ENCODE measurements at places on chromosomes 11 and 22.

DNA sequence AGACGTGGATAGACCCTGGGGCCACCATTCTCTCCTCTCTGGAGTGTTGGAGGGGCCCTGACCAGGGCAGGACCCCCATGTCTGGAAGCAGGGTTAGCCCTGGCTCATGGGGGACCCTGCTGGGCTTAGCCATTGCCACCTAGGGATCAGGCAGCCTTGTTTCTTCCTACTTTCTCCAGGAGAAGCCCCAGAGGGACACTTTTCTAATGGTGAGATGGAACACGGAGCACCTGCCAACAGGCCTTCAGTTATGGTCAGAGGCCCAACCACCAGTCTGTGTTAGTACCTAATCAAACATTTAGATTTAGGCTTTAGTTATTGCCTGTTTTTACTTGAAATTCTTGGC is 1.9 kb upstream of the C22orf39 start:
- DNase-seq: no peak

GRCh38 chr22:25281675-25282345 is 62.4 kb downstream of the CRYBB2 start:
- DNase-seq: no peak

- no peak for DNase-seq
These were observed 257.8 kb downstream of the JRKL start for GRCh38 chr11:96647621-96648020.

GRCh38 chr22:47296405-47297260 is 534.2 kb downstream of the TBC1D22A start:
- DNase-seq: no peak

DNA sequence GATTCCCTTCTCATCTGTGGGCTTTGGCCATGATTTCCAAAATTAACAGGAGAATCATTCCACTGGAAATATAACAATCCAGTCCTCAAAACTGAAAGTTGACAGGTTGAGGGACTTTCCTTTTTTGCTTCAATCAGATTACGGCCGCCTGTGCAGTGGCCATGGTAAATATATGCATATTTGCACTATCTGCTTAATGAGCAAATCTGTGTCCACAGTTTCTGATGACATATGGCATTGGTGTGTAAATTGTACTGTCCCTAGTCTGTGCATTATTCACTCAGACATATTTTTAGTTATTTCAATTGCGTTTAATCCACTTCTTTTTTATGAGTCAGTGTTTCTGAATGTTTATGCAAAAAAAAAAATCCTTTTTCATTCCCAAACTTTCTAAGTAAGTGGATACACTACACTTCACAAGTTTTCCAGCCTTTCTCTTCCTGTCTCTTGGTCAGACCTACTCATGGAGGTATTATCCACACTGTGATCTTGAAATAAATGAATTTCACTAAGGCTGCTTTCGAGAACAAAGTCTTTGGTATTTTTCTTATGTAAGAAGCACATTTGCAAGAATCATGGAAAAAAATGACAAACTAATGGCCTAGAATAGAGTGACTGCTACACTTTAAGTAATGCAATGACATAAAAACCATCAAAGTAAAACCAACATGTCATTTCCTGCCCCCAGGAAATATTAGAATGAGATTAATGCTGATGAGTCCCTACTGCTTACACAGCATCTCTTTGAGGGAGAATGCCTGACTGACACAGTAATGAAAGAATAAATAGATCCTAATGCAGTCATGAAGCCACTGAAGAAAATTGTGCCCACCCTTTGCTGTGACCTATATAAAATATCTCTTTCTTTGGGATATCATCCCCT is 76.4 kb upstream of the MTNR1B start:
- no peak for DNase-seq

DNA sequence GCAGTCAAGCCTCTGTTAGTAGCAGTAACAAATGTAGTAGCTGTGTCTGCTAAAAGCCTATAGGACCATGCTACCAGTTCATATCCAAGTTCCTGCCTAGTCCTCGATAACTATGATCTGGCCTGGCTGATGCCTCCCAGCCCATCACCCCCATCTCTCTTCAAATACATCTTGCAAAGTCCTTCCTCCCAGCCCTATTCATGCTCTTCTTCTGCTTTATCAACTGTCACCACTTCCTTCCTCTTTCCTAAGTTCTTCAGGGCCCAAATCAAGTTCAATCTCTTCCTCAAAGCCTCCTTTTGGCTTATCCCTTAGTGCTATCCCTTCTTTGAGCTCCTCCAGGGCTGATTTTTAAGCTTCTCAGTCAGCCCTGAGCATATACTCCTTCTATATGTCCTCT is 150.9 kb upstream of the THY1 start:
- no peak for DNase-seq

GRCh38 chr11:84866922-84867321 is 760.2 kb downstream of the DLG2 start:
- no peak for DNase-seq

- DNase-seq: no peak
These were observed 86.6 kb upstream of the ARHGAP32 start for GRCh38 chr11:129278586-129279319.

DNA sequence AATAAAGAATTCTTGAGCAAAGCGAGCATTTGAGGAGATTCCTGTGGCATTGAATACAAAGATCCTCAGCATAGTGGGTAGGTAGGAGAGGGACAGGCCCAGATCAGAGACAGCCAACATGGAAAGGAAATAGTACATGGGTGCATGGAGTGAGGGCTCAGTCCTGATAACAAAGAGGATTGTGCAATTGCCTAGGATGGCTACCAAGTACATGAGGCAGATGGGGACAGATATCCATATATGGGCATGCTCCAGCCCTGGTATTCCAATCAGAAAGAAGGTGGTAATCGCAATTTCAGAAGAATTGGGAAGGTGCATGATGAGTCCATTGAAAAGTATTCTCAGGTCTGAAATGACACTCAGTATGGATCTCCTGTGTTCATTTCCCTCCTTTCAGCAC is 8.6 kb downstream of the OR51T1 start:
- no peak for DNase-seq

- no peak for DNase-seq
These were observed 37.1 kb upstream of the CARS1 start for GRCh38 chr11:3094223-3094824.

DNA sequence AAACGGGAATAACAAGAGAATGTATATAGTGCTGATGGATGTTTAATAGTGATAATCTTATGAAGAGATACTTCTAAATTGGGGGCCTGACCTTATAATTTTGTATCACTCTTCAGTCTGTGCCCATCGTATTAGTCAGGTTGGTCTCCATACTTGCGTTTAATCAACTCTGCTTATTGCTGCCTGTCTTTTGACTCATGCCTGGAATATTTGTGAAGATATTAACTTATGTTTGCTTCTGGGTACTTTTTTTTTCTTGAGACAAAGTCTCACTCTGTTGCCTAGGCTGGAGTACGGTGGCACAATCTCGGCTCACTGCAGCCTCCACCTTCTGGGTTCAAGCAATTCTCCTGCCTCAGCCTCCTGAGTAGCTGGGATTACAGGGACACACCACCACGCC is 24.0 kb downstream of the TMEM135 start:
- no peak for DNase-seq

GRCh38 chr22:21092797-21093554 is 47.2 kb downstream of the LRRC74B start:
- DNase-seq: no peak

DNA sequence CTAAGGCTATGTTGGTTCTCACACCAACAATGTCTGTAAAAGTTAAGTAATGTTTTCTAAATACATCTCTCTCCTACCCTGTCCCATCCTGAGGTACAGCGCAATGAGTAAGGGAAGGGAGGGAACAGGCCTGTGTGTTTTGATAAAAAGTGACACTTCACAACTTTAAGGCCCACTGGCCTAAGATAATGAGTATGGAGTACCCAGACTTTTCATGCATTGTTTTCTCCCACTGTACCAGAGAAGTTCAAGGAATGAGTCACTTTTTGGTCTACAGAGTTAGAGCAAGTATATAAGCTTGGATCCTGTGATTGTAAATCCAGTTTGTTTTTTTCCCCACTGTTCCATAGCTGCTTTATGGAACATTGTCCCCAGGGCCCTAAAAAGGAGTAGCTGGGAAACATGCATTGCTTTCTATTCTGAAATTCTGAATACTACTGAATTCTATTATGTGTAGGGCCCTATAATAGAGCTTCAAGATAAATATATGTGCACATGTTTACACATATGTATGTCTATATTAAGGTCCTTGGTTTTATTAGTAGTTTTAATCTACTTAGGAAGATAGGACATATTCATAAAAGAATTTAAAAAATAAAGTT is 29.8 kb downstream of the KCNE3 start:
- DNase-seq: no peak

DNA sequence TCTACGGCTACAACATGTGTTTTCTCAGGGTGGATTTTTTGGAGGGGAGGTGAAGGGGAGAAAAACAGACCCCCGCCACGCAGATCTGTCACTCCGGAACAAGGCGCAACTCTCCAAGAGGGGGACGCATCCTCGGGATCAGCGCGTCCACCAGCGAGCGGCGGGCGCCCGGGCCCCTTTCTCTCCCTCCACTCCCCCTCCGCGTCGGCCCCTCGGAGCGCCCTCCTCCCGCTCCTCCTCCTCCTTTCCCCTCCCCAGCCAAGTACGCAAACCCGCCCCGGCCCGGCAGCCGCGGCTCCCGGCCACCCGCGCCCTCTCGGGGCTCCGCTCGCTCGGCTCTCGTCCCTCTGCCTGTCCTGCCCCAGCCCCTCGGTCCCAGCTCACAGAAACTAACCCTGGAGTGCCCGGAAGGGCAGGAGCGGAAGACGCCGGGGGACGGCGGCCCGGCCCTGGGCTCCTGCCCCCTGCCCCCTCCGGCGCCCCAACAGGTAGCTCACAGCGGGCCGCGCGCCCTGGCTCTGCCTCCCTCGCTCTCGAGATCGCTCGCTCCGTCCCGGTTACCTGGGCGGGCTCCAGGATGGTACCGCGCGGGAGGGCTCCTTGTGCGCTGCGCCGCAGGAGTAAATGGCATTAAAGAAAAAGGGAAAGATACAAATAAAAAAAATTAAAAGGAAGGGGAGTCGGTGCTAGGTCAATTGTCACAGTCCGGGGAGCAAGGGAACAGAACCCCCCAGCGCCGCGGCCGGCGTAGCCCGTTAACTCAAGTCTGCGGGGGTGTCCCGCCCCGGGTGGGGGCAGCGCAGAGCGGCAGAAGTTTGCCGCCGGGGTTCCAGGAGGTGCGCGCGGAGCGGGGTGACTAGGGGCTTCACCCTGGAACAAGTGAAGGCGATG is 131.4 kb upstream of the C11orf58 start:
- peak; percentile 10 for DNase-seq

GRCh38 chr11:85391141-85391540 is 236.0 kb downstream of the DLG2 start:
- DNase-seq: no peak
